ENCODE measurements at places on chromosomes 3 and 15. TPM values are rescaled to one million over a fixed set of nuclear protein-coding genes. Genes with fewer than 3 reads are reported as not detected.

Gene NLGN1
- not detected for total RNA-seq

Gene RTF1
- total RNA-seq, result 33.9 TPM

Gene AP3B2
- not detected for total RNA-seq

Gene GOLGA6L2
- not detected for total RNA-seq

Gene UBA3
- total RNA-seq, result 96.9 TPM

Gene TM6SF1
- 20.4 TPM for total RNA-seq

Gene CFAP20DC
- total RNA-seq, result 2.2 TPM

Gene CCR2
- 167 TPM for total RNA-seq

Gene SLC35G2
- 0.83 TPM for total RNA-seq

Gene NECTIN3
- total RNA-seq, result 10.0 TPM

Gene PLA2G4B
- 6.0 TPM for total RNA-seq

Gene CCR5
- total RNA-seq, result 85.3 TPM

Gene IL12A
- 1.4 TPM for total RNA-seq

Gene CYP1A1
- 2.0 TPM for total RNA-seq

Gene TUSC7
- not detected for total RNA-seq

Gene PPP1R14D
- total RNA-seq, result not detected

Gene GABRB3
- total RNA-seq, result not detected

Gene LNP1
- 1.9 TPM for total RNA-seq

Gene XIRP1
- 0.03 TPM for total RNA-seq

Gene CDHR4
- not detected for total RNA-seq

Gene MORC1
- not detected for total RNA-seq

Gene CIDEC
- total RNA-seq, result not detected

Gene DPPA4
- total RNA-seq, result not detected

Gene EXOG
- 17.8 TPM for total RNA-seq

Gene SAXO2
- total RNA-seq, result not detected

Gene DUOXA2
- total RNA-seq, result not detected

Gene MON1A
- 10.3 TPM for total RNA-seq

Gene PAK6
- 0.65 TPM for total RNA-seq

Gene SLC9C1
- not detected for total RNA-seq

Gene KLHDC8B
- 1.4 TPM for total RNA-seq

Gene GOLGA8J
- total RNA-seq, result not detected

Gene ATP13A5
- not detected for total RNA-seq

Gene NR2E3
- not detected for total RNA-seq

Gene INSYN1
- total RNA-seq, result not detected

Gene CORO2B
- not detected for total RNA-seq

Gene VEPH1
- not detected for total RNA-seq

Gene KBTBD13
- not detected for total RNA-seq

Gene CD80
- total RNA-seq, result 29.5 TPM

Gene STXBP5L
- total RNA-seq, result not detected

Gene OCA2
- not detected for total RNA-seq

Gene RPSA
- total RNA-seq, result 1,345 TPM

Gene PODXL2
- total RNA-seq, result 1.1 TPM

Gene SNTN
- total RNA-seq, result not detected

Gene ITPKA
- total RNA-seq, result 0.30 TPM

Gene MCTP2
- 46.7 TPM for total RNA-seq

Gene LEKR1
- 1.4 TPM for total RNA-seq

Gene LINGO1
- not detected for total RNA-seq

Gene ADAMTS9
- total RNA-seq, result not detected

Gene P4HTM
- total RNA-seq, result 49.9 TPM

Gene STAC
- not detected for total RNA-seq

Gene IRAK2
- 5.1 TPM for total RNA-seq

Gene EHHADH
- 2.0 TPM for total RNA-seq

Measured in activated CD4-positive, alpha-beta memory T cell treated with anti-CD3 and anti-CD28 coated beads, Interleukin-2, amount 10 ng/mL, durations not matched to agents 7 days and 5 days (primary cell).